ENCODE measurements at places on chromosomes 2 and 18.

GRCh38 chr2:38115216-38116032 lies 39.5 kb upstream of the CYP1B1 start:
- DNase-seq = peak; percentile 63

GRCh38 chr18:74724186-74724585 lies 126.5 kb downstream of the ZNF407 start:
- DNase-seq = no peak

- no peak for DNase-seq
Observed at GRCh38 chr2:19536136-19536535, 177.7 kb upstream of the OSR1 start.

GRCh38 chr2:127024769-127025358 lies 82.1 kb downstream of the BIN1 start:
- no peak for DNase-seq

DNA sequence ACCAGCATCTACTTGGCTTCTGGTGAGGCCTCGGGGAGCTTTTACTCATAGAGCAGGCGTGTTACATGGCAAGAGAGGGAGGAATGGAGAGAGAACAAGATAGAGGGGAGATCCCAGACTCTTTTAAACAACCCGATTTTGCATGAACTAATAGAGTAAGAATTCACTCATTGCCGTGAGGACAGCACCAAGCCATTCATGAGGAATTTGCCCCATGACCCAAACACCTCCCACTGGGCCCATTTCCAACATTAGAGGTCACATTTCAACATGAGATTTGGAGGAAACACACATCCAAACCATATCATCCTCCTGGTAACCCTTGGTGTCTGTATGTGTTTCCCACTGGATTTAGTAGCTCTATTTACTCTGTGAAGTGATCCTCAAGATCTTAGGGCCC lies 249.9 kb upstream of the SP5 start:
- no peak for DNase-seq

GRCh38 chr2:122868646-122869275 lies 1113.3 kb downstream of the TSN start:
- DNase-seq = no peak

DNA sequence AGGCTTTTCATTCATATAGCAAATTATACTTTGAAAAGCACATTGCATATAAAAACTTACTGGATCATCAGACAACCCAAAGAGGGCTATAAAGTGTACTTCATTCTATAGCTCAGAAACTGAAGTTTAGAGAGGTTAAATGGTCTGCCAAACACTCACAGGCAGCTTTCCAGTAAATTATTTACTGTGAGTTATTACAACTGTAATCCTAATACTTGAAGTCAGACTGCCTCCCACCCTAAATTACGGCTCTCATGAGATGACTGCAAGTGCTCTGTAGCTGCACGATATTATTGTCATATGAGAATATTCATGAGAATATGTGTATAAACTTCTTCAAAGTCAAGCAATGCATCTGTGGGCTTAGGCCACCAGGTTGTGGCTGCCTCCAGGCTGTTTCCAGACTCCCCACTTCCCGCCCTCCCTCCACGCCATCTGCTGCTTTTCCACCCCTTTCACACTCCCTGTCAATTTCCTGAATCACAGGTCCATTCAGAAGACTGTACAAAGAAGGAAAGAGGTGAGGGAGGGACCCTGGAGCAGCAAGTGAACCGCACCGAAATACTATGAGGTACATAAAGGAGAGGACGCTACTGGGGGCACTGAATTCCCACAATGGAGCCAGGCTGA lies 111.1 kb upstream of the SPOPL start:
- DNase-seq = no peak

All from activated naive CD4-positive, alpha-beta T cell treated with anti-CD3 and anti-CD28 coated beads, Interleukin-2, amount 50 U/mL, for 16 hours (primary cell).